NCI-H1694 (cell line): ENCODE measurements at places on chromosomes 2 and 18.
A peak's percentile ranks its signal among the peaks of the same experiment; 100 is the strongest.

DNA sequence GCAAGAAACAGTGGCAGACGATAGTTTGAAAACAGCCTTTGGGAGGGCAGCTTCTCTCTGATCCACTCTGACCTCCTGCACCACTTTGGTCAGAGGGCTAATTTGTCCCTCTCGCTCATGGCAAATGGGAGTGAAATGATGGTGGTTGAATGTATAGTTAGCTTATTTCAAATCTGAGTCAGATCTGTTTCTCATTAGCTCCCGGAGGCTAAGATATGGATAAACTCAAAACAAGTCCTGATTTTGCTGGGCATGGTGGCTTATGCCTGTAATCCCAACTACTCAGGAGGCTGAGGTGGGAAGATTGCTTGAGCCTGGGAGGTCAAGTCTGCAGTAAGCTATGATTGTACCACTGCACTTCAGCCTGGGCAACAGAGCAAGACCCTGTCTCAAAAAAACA lies 145.0 kb downstream of the ALK start:
- no peak for DNase-seq

GRCh38 chr2:82793711-82794435 lies 1665.2 kb downstream of the SUCLG1 start:
- no peak for DNase-seq

DNA sequence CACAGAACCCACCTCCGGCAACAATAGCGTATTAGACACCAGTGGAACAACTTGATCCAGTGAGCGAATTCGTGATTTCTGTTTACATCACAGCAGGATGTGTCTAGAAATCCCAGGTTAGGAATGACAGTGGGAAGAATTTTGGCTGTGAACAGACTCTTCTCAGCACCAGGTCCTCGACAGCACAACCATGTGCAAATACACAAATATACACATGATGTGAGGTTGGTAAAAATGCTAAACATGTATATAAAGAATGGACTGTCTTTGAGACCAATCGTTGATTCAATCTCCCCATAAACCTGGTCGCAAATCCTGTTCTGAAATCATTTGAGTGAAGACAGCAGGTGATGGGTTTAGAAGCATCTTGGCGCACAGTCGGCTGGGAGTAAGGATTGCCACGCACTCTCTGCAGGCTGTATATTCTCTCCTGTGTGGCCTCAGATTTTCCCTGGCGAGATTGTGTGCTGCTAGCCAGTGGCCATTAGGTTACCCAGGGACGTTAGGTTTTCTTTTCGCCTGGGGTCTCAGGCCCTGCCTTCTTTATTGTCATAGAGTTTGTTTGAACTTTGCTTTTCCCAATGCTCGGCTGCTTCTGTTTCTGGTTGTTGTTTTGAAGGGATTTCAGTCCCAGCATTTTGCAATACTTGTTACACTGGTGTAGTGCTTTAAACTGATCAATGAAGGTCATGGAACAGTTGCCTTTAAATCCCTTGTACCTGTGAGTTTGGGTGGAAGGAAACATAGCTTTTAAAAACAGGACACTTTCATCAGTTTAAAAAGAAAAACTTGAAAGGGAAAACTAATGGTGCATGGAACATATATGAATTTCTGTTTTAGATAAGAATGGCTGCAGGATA lies 147.3 kb downstream of the ALPK2 start:
- no peak for DNase-seq

DNA sequence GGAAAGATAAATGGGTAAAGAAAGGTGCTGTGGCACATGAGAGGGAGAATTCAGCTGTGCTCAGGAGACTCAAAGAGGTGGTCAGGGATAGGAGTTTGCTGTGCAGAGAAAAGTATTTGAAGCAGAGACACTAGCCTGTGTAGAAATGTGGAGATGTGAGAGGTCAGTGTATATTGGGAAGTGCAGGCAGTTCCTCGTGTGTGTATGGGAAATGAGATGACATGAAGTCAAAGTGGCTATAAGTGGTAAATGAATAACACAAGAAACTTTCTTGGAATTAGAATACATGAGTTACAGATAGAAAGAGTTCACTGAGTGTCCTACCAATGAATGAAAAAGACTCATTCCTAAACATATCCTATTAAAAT lies 11.6 kb downstream of the MAP3K20 start:
- DNase-seq = no peak

DNA sequence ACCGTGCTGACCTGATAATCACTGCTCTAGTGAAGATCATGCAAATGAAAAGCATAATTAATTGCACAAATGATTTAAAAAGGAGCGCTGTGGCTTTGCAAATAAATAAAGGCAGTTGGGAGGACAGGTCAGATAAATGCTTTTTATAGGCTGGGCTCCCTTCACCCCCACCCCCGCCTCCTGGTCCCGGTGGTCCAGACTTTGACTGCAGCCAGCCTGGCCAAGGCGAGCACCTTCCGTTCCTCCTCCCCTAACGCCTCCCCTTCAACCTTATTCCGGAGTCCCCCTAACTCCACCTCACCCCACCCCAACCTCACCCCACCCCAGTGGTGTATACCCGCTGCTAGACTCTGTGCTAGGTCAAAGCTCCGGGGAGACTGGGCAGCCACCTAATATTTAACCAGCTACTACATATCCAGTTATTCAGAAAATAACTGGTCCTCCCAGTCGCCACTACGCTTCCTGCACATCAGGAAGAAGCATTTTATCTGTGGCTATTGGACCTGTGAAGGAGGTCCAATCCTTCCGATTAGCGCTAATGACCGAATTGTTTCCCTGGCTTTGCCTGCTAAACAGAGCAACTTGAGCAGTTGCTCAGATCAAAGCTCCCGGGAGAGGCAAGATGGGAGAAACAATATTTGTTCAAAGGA lies 3.7 kb upstream of the SP9 start:
- no peak for DNase-seq

DNA sequence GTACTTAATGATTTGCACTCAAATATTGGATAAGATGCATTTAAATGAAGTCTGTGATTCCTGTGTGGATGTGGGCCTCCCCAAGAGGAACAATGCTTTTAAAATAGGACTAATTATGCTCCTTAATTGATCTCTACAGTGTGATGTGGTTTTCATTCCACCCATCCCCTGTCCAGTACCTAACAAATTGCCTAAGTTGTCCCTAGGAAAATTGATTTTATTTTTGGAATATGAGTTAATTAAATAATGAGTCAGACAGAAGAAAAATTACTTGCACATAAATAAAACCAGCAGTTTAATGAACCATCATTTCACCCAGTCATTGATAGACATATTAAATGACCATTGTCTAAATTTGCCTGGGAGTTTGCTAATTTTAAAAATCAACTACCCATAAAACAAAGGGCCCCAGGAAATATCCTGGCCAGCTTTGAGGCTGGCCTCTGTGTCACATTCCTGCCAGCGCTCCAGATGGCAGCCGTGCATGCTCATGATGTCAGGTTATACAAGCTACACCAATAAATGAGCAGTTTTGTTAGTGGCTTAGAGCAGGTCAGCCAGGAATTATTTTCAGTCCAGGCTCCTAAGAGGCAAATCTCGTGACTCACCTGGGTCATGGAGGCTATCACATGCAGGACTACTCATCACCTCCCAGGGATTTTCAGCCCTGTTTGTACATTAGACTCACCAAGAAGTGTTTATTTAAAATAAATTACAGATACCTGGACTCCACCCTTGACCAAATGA lies 31.9 kb downstream of the ABHD3 start:
- peak; percentile 12 for DNase-seq

GRCh38 chr2:111225856-111226255 lies 105.1 kb downstream of the BCL2L11 start:
- DNase-seq = no peak

DNA sequence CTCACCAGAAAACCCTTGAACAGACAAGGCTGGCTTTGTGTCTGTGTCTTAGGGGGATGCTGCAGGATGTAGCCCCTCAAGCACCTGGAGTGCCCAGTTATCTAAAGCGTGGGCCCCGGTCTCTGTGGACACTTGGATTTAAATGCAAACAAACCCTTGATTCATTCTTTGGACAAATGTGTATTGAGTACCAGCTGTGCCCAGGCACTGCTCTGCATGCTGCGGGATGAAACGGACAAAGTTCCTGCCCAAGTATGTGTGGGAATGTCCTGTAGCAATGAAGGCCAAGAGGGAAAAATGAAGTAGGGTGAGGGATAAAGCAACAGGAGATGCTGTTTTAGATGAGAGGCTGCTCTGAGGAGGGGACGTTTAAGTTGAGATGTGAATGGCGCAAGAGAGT lies 53.9 kb downstream of the BOLA3 start:
- no peak for DNase-seq

DNA sequence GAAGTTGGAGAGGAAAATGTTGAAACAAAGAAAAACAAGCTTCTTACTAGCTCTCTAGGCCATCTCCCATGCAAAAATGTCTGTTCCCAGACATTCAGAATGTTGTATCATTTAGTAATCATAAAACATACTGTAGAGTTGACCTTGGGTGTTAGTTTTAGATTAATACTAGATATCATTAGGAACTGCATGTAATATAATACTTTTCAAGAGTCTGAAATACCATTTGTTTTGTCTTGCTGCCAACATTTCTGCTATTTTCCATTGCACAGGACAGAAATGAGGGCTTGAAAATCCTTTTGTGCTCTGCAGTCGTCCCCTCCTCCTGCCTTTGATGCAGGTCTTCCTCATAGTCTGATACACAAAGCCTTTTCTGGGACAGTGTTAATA lies 89.5 kb upstream of the RBMS1 start:
- no peak for DNase-seq

GRCh38 chr18:32295604-32296003 lies 105.8 kb downstream of the MEP1B start:
- no peak for DNase-seq

GRCh38 chr2:85699325-85699724 lies 5.2 kb downstream of the GNLY start:
- no peak for DNase-seq

DNA sequence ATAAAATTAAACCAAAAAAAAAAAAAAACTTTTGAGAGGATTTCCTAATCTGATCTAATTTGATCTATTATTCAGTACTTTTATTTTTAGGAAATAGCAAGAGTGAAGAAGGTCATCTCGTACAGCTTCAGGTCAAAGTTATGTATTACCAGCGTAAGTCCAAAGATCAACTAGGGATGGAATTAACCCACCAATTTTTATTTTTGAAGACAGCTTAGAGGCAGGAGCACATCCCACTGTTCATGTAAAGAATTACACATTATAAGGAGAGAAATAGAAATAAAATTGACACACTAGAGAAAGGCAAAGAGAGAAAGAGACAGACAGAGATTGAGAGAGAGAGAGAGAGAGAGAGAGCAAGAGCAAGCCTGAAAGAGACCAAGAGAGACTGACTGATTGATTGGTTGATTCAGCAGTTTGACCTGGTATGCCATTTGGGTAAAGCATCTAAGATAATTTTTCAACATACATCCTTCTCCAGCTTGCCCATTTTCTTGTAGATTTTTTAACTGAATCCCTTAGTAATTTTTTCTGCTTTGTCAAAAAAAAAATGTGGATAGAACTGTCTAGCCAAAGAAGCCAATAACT lies 25.1 kb downstream of the DOCK10 start:
- no peak for DNase-seq

GRCh38 chr2:170221317-170222288 lies 43.7 kb downstream of the MYO3B start:
- no peak for DNase-seq

GRCh38 chr2:129189617-129190319 lies 789.7 kb upstream of the RAB6C start:
- DNase-seq = no peak

DNA sequence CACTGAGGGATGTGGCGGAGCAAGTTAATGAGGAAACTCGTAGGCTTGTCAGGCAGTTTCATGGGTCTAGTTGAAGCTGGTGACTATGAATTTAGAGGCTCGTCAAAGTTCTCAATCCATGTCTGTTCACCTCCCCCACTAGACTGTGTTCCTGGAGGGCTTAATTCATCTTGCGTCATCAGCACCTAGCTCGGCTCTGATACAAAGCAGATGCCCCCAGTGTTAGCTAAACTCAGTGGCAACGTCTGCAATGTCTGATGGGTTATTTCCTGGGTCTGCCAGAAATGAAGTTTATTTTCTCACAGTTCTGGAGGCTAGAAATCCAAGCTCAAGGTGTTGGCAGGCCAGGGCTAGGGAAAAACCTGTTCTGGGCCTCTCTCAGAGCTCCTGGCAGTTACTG lies 140.6 kb downstream of the PID1 start:
- DNase-seq = no peak

GRCh38 chr2:890791-891190 lies 59.9 kb upstream of the SNTG2 start:
- no peak for DNase-seq

- no peak for DNase-seq
Observed at GRCh38 chr2:99404039-99404796, 67.0 kb downstream of the EIF5B start.

GRCh38 chr18:62128157-62128556 lies 58.7 kb downstream of the PIGN start:
- DNase-seq = no peak

DNA sequence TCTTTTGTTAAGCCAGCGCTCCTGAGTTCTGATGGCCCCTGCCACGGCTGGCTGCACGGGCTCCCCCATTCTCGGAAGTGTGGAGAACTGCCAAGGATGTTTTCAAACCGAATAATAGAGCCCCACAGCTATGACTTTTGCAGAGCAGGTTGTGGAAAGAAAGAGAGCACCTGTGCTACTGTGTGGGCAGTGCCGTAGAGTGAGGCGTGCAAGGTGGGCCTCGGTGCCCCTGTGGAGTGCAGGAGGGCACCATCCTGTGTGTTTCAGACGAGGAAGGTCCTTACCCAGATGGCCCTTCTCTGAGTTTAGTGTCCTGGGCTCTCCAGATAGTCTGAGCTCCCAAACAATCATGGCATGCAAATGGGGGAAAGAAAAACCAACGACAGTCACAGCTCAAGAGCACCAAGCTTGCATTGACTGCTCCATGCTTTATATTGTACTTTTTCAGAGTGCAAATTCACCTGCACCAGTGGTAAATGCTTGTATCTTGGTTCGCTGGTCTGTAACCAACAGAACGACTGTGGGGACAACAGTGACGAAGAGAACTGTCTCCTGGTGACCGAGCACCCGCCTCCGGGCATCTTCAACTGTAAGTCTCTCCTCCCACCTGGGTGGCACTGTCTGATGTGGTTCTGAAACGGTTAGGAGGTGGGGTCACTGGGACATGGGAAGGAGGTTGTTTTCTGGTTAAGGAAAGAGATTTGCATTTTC lies 219.4 kb downstream of the LDLRAD4 start:
- DNase-seq = no peak

GRCh38 chr2:55133467-55134315 lies 83.4 kb upstream of the RTN4 start:
- DNase-seq = no peak

DNA sequence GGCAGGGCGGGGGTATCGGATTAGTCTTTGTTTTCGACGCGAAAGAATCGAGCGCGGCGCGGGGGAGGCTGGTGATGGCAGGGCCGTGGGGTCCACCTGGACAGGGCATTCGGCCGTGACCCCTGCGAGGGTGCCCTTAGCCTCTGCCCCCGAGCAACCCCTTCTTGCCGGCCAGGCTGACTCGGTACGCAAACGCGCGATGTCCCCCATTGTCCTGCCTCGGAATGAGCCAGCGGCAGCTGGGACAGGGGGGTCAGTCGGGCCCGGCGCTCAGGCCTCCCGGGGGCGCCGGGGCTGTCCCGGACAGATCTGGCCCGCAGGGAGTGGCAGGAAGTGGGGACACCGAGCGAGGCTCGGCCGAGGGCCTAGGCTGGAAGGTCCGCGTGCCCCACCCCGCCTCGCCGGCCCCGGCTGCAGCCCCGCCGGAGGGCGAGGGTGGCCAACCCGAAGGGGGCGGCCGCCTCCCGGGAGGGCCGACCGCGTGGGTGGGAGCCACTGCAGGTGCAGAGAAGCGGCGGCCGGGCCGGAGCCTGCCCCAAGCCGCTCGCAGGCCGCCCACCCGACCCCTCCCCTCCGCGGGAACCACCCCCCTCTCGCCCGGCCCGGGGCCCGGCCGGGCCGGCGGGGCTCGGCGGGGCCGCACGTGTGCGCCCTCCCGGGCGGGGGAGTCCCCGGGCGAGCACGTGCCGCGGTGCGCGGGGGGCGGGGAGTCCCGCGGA lies at the start of gene TET3:
Gene TET3 (plus strand): TSS at position 708 of the 719 bp plus-strand sequence. CDS start 1,494 bp downstream, outside the sequence.
- no peak for DNase-seq
